ENCODE measurements at places on chromosomes 1 and 21.

- DNase-seq = no peak
Observed at GRCh38 chr1:39694026-39694425, 2.8 kb upstream of the HPCAL4 start.

DNA sequence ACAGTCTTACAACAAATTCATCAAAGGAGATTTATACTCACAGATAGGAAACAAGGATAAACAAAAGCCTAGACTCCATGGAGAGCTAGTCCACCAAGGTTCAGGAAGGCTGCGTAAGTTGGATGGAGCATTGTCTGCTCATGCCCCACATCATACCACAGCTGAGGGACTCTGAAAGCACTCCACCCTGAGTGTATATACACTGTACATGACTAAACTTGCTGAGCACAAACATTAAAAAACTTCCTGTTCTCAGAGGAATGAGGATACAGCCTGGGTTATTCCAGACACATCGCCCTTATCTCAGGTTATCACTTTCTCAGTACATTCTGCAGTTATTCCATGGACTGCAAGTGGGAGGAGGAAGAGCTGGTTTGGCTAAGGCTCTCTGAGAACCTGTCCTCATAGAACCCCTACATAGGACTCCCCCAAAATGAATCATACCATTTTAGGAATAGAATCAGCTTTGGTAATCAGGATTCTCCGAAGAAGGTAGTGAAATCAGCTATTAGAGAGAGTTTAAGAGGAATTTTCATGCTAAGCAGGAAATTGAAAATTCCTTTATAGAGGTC is 58.0 kb upstream of the PRMT6 start:
- DNase-seq = no peak

DNA sequence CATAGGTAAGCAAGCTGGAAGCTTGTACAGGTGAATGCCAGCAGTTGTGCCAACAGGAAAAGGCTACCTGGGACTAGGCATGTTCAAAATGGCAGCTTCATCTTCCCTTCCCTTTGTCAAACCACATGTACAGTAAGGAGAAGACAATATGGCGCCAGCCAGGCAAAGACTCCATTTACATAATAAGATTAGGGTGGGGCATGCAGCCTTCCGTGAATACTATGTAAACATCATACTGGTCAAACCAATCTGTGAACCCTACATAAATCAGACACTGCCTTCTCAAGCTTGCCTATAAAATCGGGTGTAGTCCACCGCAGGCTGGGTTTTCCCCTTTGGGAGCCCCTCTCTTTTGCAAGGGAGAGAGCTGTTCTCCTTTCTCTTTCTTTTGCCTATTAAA is 24.6 kb downstream of the ATF3 start:
- DNase-seq = peak; percentile 24

GRCh38 chr1:37620707-37621106 is 14.0 kb downstream of the RSPO1 start:
- no peak for DNase-seq

- no peak for DNase-seq
Observed at GRCh38 chr21:34148419-34148804, 75.0 kb downstream of the MRPS6 start.

GRCh38 chr1:64240206-64240605 is 36.8 kb downstream of the UBE2U start:
- DNase-seq = no peak

- no peak for DNase-seq
Observed at GRCh38 chr1:218322762-218323161, 22.4 kb upstream of the TGFB2 start.

GRCh38 chr1:211068976-211069375 is 65.0 kb downstream of the KCNH1 start:
- no peak for DNase-seq

DNA sequence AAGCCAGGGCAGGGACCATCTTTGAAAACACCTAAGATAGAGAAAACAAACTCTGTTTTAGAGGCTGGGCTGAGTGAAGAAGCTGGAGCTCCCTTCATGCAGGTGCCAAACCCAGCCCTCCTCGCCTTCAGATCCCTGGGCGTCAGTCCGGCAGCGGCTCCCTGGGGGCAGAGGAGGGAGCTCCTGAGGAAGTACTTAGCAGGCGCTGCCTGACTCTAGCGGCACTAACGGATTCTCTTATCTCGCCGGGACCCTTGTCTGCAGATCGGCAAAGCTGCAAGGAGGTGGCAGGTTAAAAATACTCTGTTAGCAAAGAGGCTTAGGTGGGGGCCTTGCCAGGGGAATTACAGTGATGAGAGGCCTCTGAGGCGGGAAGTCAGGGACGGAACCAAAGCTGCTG is 79.6 kb downstream of the PLXNA2 start:
- no peak for DNase-seq

- no peak for DNase-seq
Observed at GRCh38 chr1:109535971-109536491, 3.6 kb upstream of the GPR61 start.

DNA sequence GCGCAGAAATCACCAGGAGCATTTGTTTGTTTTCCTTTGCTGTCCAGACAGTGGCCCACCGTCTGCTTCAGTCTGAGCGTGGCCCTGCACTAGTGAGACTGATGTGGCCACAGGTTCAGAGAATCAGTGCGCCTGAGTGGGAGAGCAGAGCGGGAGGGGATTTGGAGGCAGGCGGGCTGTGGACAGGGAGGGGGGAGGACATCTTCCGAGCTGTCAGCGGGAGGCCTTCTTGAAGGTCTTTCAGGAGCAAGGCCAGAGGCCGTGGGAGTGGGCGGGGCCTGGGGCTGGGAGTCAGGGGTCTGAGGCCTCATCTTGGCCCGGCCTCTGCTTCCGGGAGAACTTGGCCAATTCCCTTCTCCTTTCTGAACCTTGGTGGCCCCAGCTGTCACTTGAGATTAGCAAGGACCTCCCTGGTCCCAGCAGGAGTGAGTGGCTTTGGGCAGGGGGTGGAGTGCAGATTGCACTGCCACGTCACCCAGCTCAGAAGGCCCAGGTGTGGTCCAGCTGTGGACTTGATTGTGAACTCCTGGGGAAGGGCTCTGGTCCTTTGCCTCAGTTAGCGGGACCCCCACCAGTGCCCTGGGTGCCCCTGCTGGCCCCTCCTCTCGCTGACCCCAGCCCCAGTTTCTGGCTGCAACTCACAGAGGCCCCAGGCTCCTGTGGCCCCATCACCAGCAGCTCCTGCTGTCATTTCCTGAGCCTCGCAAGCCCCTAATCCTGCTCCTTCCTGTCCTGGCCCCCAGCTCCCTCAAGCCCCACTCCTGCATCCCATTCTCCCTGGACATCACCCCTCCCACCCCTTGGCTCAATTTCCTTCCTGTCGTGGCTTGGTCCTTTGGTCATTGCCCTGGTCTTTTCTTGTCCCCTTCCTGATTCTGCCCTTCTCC is 8.4 kb downstream of the TNFRSF1B start:
- no peak for DNase-seq
